ENCODE measurements at places on chromosomes 2 and 18.

GRCh38 chr2:133561045-133561852 is 7.0 kb downstream of the NCKAP5 start:
- no peak for DNase-seq

- no peak for DNase-seq
Measured at GRCh38 chr2:1499033-1499795, 86.0 kb downstream of the TPO start.

DNA sequence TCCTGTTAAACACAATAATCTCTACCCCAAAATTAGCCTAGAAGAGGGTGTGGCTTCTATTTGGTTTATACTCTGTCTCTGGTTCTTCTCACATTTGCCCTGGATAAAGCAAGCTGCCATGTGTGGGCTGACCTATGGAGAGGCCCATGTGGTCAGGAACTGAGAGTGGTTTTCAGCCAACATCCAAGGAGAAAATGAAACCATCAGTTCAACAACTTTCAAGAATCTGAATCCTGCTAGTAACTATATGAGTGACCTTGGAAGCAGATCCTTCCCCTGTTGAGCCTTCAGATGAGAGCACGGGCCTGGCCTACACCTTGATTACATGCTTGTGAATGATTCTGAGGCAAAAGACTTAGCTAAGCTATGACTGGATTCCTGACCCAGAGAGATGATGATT is 11.5 kb upstream of the TRIB2 start:
- DNase-seq = no peak

DNA sequence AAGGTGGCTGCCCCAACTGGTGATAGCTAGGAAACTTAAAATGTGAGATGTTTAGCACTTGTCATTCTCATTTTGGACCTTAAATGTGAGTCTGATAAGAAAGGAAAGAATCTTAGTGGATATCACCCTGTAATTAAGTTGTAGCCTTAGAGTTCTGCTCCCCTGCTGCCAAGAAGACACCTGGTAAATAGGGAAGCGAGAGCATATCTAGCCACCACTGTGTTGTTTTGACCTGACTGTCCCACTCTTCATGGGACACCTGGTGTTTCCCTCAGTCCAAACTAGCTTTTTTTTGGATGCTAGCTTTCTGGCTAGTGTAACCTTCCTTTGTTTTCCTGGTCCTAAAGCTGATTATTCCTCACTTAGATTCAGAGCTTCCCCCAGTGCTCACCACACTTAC is 357.6 kb downstream of the RAD51AP2 start:
- no peak for DNase-seq

DNA sequence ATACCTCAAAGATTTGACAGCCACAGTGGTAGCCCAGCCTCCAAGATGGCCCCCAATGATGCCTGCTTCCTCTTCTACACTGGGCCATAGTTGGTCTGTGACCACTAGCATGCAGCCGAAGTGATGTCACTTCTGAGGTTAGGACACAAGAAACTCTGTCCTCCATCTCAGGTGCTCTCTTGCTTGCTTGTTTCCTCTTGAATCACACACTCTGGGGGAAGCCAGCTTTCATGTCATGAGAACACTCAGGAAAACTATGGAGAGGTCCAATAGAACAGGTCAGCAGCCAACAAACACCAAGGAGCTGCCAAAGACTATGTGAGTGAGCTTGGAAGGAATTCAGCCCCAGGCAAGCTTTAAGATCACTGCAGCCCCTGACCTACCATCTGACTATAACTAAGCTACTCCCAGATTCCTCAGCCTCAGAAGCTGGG is 3.3 kb upstream of the ADAM17 start:
- no peak for DNase-seq

GRCh38 chr2:53473236-53473635 is 294.4 kb upstream of the CHAC2 start:
- DNase-seq = no peak

Data from hepatic stellate cell (primary cell).